ENCODE measurements at places on chromosomes 3 and 15.

GRCh38 chr3:2945121-2945520 lies 165.1 kb downstream of the IL5RA start:
- no peak for DNase-seq

DNA sequence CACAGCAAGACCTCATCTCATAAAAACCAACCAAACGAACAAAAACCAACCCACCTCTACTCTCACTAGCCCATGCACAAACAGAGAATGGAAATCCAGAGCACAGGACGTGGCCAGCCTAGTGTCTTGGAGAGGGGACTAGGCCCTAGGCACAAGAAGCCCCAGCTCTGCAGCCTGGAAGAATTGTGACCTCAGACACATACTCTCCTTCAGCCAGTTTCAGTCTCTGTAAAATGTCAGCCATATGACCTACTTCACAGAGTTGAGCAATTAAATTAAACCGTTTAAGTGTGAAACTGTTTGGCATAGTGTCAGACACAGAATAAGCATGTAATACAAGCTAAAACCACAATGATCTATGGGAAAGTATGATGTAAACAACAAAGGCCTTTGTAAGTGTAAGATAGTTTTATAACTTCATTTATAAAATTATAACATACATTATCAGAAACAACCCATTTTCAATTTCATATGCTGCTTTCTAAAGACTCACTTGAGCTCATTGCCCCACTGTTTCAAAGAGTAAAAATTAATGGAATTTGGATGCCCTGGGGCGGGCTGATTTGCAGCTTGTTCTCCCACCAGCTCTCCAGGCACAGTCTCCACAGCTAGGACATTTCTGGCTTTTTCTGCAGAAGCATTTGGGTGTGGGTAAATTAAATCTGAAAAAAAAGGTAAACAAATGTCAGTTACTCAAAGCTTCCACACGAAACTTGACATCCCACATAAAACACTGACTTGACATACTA lies 32.9 kb downstream of the TBC1D2B start:
- DNase-seq: no peak

DNA sequence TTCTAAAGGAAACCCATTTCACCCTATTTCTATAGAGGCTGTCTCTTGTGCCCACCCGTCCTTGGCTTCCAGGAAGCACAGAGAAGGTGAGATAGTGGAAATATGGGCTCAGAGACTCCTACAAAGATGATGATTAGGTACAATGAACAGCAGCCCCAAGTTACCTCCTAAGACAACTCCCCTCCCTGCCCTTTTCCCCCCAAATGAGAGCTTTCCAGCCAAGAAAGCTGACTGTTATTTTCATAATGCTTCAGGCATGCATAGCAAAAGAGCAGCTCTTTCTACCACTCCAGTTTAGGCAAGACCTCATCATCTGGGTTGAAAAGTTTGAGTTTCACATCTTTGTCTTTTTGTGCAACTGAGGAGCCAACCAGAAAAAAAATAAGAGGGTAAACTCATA lies 248.8 kb upstream of the ADAMTS9 start:
- no peak for DNase-seq

GRCh38 chr3:88142094-88142624 lies 7.6 kb upstream of the C3orf38 start:
- DNase-seq: no peak

DNA sequence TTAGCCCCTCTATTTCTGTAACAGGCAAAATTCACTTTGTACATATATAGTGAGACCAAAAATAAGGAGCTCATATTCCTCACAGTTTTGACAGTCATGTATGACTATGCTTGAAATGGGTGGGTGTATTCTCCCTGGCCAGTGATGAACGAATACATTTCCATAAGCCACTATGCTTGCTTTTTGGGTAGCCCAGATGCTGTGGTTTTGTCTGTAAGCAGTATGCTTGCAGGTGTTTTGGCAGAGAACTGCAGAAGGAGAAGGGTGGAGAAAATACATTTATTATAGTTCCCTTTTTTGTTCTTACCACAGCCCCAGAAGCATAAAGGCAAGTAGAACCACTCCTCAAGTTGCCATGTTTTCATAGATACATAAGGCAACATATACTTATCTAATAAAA lies 131.2 kb downstream of the RBMS3 start:
- no peak for DNase-seq

- no peak for DNase-seq
Observed at GRCh38 chr3:78660957-78661356, 1106.8 kb downstream of the ROBO1 start.

GRCh38 chr15:98840053-98840452 lies 167.5 kb downstream of the PGPEP1L start:
- DNase-seq: no peak

DNA sequence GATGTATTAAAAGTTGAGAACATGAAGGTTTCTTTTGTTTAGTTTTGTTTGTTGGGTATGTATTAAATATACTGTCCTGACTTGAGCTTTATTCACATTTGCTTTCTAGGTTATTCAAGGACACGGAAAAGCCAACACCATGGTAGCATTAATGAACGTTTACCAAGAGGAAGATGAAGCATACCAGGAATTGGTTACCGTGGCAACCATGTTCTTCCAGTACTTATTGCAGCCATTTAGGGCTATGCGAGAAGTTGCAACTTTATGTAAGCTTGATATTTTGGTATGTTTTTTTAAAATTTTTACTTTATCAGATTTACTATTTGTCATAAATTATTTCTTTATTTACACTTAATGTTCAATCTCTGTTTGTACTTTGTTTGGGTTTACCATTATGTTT lies 3.6 kb downstream of the WHAMM start:
- DNase-seq: no peak

Data from right lung (tissue), 10 donors.